ENCODE measurements at places on chromosomes 11 and 22.

- no peak for DNase-seq
Observed at GRCh38 chr11:65355776-65356393, 1.3 kb downstream of the TIGD3 start.

GRCh38 chr11:122734848-122735496 is 79.5 kb downstream of the UBASH3B start:
- DNase-seq = no peak

GRCh38 chr11:10651656-10652361 is 41.7 kb downstream of the IRAG1 start:
- no peak for DNase-seq

DNA sequence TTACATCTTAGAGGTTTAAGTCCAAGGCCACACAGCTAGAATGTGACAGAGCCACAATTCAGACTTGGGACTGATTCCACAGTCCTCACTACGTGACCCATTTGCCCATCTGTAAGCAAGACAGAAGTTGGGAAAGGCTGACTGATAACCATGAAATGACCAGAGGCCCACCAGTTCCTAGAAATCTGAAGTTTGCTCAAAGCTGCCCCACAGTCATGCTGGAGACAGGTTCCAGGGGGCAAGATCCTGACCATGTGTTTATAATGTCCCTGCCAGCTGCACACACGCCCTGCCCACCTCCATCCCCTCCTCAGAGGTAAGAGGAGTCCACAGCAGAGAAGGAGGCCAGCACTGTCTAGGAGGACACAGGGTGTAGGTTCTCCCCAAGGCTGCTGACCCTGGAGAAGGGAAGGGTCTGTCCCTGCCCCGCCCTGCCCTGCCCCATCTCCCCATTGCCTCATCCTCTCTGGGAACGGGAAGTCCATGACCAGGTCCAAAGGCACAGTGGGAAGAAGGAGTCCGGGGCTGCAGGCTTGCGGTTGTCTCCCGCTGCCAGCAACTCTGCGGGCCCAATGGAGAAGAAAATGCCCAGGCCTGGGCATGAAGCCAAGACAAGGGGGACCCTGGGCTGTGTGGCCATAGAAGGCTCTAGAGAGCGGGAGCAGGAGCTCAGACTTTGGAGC is 11.9 kb upstream of the OAF start:
- no peak for DNase-seq

DNA sequence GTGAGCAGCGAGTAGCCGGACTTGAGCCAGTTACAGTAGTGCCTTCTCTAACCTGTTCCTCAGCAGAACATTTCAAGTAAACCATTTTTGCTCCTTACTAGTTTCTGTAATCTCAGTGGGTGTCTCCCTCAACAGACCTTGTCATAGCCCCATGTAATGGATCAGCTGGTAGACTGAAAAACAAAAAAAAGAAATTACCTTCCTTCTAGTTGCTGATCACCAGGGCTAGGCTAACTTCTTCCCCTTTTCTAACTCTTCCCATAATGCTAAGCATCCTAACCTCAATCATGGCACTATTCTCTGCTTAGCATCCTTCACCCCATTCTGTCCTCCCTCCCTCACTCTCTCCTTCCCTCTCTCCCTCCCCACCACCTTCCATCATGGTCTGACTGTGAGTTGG is 35.8 kb upstream of the CBX6 start:
- no peak for DNase-seq

DNA sequence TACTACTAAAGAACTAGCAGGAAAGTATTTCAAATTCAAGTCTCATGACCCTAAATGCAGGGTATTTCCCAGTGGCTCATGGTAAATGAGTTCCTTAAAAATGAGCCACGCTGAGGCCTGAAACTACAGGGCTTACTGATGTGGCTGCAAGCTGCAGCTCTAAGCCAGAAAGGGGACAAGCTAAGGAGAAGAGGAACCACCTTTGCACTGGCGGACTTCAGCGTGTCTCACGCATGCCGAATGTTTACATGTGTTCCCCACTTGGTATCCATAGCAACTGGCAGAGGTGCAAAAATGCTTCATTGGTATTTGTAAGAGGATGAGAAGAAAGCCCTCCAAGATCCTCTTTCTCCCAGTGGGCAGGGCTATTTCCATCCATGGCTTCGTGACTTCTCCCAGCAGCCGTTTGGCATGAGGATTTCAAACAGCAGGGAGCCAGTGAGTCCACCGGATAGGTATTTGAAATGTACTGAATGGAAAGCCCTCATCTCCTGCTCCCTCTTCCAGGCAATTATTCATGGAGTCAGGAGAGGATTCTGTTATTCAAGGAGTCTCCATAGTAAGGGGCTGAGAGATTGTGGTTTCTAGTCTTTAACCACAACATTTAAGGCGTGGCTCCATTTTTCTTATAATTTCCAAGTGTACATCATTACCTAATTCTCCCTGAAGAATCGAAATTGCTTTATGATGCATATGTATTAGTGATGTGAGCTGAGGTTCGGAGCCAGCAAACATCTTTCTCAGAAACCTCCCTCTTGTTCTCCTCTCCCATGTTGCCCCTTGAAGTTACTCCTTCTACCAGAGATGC is 55.3 kb upstream of the CD44 start:
- no peak for DNase-seq

DNA sequence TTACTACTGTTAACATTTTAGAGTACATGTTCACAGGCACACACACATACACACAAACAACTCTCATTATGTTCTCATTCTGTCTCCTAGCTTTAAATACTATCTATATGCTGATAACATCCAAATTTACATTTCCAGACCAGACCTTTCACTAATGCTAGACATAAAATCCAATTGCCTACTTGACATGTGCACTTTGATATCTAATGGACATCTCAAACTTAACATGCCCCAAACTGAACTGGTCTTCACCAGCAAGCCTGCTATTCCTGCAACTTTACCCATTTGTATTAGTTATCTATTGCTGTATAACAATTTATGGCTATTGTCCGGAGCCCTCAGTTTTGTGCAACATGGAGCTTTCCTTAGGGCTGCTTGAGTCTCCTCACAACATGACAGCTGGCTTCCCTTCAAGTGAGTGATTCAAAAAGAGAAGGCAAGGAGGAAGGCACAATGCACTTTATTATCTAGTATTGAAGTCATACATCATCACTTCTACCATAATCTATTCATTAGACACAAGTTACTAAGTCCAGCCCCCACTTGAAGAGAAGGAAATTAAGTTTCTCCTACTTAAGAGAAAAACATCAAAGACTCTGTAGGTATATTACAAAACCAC is 3.0 kb downstream of the SLC36A4 start:
- no peak for DNase-seq

DNA sequence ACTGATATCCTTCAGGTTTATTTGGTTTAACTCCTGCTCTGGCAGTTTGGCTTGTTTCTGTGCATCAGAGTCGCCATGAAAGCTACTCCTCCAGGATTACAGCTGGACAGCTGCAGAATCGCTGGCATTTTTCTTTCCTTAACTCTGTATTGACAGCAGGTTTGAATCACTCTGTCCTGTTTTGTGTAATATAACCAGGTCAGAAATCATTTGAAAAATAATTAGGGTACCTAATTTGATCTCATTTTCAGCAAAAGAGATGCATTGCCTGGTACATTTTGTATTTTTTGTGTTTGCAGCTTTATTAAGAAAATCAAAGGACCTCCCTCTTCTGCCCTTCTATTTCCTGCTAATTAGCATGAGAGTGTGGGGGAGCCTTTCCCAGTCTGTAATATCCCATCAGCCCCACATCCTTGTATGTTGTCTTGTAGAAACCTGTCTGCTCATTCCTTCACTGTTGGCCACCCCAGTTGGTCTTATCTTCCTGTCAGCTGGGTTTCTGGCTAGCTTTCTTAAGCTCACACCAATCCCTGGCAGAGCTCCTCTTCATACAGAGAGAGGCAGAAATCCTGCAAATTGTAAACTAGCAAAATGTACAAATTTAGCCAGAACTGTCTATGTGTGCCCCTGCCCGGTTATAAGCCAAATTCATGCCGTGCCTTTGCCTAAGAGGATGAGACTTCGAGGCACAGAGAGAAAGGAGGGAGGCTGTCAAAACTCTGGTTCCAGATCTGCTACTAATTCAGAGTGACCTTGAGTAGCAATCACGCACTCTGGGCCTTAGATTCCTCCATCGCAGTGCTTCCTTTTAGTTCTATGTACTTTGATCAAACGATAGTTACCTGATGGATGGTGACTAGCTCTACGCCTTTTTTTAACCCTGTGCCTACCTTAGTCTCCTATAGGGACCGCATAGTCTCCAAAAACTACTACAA is 200.6 kb downstream of the NAV2 start:
- no peak for DNase-seq

DNA sequence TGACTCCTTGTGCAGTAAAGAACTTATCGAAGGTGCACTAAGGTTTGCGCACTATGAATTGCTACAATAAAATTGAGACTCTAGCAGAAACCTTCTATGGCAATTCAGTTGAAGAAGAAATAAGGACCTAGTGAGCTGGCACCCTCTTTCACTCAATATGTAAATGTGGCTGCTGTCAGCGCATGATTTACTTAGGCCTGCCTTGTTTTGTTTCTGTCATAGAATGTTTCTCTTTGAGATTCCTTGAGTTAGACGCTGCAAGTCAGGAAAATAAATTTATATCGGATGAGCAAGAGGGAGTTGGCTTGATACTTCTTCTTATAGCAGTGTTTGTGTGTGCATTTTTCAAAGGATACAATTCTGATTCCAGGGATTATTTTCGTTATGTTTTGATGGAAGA is 322.1 kb downstream of the BLID start:
- no peak for DNase-seq

GRCh38 chr11:130728185-130729180 is 187.8 kb downstream of the SNX19 start:
- DNase-seq = peak; percentile 65

GRCh38 chr11:35227576-35228327 is 88.8 kb downstream of the CD44 start:
- no peak for DNase-seq

DNA sequence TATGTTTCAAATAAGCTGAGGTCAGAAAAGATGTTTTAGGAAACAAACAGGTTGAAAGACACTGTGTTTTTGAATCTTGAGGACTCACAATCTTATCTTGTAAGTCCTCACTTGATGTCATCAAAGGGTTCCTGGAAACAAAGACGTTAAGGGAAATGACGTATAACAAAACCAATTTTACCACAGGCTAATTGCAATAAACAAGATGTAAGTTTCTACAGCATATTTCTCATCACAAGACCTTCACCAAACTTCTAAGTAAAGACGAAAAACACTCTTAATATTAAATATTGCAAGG is 433.5 kb upstream of the FAT3 start:
- no peak for DNase-seq

DNA sequence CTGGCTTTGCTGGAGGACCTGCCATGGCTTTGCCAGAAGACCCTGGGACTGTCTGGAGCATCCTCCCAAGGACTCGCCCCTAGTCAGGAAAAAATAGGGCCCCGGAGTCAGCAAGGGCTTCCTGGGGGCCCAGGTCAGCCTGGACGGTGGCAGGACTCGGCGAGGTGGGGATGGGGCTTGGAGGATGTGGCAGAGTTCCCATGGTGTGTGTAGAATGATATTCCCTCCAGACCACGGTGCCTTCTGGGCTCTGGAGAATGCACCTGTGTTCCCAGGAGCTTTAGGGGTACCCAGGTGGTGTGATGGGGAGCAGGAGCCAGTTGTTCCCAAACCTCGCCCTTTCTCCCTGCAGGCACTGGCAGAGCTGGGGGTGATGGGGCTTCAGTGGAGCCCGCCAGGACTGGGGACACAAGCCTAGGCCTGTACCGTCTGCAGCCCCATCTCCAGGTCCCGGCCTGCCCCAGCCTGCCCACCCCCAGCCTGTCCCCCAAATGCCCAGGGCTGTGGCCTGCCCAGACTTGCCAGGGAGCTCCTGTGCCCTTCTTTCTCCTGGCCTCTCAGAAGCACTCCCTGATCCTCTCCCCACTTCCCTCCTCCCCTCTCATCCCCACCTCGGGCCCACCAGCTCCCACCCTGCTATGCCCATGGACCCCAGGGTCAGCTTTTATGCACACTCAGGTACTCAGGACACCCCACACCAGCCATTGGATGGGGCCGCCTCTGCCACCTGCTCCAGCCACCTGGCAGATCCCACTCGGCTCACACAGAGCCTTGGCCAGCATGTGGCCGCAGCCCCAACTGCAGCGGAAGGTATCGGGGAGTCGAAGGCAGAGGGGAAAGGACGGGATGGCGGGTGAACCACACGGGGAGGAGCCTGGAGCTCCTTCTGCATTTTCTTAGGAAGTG is 82.1 kb downstream of the CDKN1C start:
- no peak for DNase-seq
